ENCODE measurements at places on chromosomes 4 and X.
A peak's percentile ranks its signal among the peaks of the same experiment; 100 is the strongest.

DNA sequence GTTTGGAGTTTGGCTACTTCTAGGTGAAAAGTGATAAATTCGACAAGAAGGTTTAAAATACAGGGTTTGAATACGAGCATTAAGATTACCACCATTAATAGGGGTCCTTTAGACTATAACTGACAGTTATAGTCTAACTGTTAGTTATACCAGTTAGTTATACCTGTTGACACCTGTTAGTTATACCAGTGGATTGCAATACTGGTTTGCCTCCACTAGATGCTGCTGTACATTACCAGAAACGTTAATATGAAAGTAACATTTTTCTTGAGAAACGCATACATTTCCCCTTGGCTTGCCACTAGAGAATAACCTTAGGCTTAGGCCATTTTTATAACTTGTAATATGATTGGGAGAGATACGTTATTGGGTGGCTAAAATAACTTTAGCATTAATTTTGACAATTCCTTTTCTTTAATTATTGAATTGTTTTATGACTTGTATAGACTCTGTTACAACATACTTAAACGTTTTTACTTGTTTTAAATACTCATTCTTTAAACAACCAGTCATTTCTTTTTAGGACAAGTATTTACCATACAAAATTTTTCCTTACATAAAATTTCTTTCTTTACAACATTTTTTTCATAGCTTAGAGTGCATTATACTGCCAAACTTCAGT is 911.2 kb downstream of the FSTL5 start:
- DNase-seq = no peak

DNA sequence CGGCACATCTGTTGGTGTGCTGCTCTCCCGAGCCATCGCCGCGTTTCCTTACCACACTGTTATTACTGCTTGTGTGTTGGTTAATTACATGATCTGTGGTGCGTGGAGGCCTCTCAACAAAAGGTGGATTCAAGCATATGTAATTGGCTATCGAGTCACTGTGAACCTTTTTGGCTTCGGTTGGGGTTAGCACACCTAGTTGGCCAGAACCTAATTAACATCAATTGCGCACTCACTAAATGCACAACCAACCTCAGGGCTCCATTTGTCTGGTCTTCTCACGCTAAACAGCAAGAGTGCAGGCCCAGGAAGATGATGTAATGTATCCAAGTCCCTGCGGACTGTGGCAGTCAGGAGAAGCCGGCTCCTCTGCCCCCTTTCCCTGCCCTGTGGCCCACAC is 17.4 kb downstream of the ENPP6 start:
- DNase-seq = no peak

DNA sequence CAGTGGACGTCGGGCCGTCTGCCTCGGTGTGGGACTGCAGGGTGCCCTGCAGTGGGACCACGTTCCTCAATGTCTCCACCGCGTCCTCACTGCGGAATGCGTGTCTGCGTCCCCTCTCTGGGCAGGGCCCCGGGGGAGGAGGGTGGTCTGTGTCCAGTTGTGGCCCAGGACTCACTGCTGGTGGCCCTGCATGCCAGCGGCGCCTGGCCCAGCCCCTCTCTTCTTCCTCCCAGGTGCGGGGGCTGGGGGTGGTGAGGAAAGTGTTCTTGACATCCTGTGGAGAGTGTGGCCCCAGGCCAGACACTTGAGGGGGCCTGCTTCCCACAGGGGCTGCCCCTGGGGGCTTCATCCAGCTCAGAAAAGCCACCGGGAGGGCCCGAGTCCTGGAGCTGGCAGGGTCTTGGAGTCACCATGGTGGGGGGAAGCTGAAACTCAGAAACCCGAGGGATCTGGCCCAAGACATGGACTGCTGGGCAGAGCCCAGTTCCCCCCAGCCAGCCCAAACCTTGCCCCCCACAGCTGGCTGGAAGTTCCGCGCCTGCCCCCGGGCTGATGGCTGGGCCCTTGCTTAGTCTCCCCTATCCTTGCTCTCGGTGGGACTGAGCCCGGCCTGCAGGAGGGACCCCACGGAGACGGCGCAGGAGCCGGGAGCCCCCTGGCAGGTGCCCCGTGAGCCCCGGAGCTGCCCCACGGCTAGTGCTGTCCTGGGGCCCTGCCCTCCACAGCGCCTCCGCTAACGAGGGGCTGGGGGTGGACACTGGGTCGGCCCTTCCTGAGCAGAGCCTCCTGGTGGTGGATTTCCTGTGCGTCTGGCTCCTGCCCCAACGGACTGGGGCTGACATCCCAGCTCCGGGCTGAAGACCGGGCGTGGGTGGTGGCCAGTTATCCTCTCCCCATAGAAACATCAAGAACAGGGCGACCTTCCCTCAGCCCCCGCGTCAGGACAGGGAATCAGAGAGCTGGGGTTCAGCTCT is 2.9 kb downstream of the DOK7 start:
- DNase-seq = no peak

GRCh38 chrX:119410027-119410819 is 11.1 kb downstream of the SLC25A43 start:
- DNase-seq = peak; percentile 12

GRCh38 chrX:9298221-9298620 is 166.6 kb upstream of the TBL1X start:
- no peak for DNase-seq
